Cerebellar nuclear complex (tissue), 1 donor: ENCODE measurements at places on chromosomes 6 and 20.

DNA sequence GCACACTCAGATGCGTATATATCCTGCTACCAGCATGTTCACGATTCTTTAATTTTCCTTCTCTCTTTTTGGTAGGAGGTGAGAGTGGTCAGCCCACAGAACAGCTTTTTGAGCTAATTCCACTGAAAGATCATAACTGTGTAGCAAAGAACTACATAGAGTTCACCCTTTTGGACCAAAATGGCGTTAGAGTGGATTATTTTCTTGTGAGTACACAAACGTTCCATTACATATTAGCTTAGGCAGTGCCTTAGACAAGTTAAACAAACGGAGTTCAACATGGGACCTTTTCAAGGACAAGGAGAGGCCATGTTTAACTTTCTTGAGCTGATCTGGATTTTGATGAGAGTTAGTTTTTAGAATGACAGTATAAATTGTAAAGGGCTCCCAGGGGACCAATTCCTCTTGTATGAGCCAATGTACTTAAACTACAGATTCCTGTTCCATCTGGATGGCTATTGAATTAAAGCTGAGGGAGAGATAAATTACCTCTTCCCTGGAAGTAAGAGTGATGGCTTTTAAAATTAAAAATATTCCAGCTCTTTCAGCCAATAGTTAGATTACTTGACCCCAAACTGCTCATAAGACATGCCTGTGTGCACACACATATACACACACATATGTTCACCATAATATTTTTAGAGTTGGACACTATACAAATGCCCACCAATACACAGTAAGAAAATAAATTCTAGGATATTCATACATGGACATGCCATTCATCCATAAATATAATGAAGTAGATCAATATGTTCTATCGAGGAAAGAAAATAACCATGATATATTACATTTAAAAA, 25.6 kb upstream of the ARMH2 start:
- no peak for DNase-seq

DNA sequence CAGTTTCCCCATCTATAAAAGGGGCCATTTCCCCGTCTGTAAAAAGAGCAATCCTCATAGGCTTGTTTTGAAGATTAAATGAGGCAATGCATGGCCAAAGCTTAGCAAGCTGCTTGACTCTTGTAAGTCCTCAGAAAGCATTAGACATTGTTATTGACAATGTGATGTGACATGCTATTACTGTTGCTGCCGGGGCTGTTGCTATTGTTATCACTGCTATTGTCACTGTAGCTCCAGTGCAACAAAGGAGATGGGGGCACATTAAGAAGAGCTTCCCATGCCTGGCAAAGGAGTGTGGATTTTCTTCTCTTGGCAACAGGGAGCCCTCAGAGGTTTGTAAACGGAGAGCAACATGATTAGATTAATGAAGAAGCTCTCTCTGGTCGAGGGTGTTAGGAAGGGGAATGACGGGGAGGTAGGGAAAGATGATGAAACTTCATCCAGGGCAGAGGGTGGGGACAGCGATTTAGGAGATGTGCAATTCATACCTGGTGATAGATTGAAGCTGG, 33.1 kb upstream of the FAM83D start:
- no peak for DNase-seq

DNA sequence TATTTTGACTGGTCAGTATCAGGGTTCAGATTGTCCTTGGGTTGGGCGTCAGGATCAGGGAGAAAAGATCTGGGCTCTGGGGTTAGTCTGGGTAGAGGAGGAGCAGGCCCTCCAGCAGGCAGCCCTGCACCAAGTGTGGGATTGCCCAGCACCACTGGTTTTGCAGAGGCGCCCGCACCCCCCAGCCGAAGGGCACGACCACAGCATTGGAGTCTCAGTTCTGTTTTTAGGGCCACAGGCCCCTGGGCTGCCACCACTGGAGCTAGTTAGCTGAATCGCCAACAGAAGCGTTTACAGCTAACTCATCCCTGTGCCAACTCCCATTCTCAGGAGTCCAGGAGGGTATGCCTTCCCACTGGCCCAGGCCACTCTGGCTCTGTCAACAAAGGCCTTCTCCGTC, 84.2 kb downstream of the TCP11 start:
- no peak for DNase-seq

GRCh38 chr6:150250826-150251225, 108.0 kb downstream of the PPP1R14C start:
- no peak for DNase-seq

- no peak for DNase-seq
Measured at GRCh38 chr6:10552270-10552810, 31.2 kb downstream of the GCNT2 start.

- no peak for DNase-seq
Measured at GRCh38 chr6:98947411-98948292, at the start of gene FBXL4. Gene FBXL4 (minus strand): TSS chr6:98947946. CDS start chr6:98926988, 20,958 bp downstream.

DNA sequence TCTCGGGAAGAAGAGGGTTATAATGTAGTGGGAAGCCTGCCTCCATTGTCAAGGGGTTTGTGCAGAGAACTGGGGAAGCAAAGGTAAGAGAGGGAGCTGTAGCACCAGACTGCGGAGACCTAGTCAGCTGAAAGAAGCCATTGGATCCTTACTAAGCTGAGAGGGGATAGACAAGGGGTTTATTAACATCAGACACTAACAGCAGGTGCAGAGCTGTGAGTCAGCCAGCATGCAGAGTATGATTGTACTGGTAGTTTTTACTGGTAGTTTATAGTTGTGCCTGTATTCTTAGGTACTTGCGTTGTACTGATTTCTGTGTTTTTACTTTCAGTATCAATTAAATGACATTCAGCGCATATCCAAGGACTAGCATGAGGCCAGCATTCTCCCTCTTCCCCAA, 17.8 kb upstream of the COL19A1 start:
- DNase-seq: no peak

DNA sequence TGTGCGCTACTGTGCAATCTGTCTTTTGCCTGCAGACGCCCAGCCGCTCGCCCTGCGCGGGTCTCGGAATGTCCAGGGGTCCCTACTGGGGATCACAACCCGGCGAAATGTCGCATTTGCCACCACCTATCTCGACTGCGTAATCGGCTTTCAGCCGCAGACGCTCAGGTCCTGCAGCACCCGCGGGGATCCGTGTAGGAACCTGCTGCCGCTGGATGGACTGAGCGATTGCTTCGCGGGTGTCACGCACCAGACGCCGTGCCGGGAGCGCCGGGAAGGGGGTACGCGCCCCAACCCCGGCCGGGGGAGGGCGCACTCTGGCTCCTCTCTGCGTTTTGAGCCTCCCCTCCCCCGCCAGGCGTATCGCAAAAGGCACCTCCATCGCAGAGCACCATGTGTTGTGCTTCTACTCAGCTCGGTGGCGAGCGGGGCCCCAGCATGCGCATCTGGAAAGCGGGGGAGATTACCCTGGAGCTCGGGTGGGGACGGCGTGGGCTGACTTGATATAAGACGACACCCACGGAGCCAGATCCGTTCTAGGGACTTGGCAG, 747 bp upstream of the PTPRA start:
- no peak for DNase-seq

DNA sequence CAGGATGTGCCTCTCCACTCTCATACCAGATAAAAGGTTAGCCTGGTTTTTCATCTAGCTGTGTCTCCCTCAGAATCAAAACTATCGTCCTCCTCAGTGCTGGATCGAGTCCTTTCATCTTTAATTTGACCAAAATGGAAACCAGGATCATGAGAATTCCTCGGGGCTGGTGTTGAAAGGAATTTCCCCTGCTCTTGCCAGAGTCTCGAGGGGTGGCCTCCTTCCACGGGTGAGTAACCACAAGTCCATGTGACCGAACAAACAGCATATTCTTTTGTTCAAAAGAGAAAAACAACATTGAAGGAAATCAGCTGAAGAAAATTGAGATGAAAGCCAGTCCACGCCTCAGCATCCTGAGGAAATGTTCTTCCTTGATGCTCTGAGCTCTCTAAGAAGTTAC, 165.9 kb upstream of the CDYL start:
- DNase-seq: no peak

DNA sequence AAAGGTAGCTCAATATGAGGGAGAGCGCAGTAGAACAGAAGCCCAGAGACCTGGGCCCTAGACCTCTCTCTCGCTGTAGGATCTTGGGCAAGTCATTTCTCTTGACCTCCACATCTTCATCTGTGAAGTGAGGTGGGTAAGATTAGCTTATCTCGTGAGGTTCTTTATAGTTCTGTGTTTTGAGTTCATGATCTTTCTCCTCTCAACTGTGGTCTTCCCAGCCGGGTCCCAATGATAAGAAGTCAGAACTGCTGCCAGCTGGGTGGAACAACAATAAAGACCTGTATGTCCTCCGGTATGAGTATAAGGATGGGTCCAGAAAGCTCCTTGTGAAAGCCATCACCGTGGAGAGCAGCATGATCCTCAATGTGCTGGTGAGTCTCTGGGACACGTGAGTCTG, 6.9 kb downstream of the PSMF1 start:
- DNase-seq: no peak

DNA sequence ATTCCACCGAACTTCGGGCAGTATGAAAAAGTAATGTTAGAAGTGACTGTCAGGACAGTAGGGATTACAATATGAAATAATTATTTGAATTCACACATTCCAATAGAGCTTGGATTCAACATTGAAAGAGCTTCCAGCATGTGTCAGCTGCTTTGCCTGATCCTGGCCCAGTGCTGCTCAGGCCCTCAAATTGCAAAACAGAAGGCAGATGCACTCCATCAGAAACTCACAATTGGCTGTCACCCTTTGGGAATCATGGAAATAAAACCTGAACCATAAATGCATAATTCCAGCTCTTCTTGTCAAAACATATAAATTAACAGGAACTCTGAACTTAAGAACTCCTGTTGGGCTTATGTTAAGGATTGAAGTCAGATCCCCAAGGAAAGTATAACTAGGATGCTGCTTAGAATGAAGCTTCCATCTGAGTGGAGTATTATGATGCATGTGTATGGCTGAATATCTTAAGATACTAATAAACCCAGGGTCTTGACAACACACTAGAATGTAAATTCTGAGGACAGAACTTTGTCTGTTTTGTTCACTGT, 1.8 kb upstream of the NDUFAF4 start:
- DNase-seq: no peak

DNA sequence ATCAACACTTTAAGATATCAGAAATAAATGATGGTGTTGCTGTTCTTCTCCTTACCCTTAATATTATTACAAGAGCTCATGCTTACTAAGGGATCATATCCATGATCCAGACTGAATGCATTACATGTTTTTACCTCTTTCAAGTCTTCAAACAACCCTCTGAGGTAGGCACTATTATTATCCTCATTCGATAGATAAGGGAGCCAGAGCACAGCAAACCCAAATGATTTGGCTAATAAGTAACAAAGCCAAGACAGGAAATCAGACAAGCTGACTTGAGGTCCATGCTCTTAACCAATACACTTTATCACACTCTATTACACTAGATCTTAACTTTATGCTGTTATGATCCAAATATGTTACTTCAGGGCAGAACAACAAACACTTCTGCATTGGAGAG, 145.9 kb downstream of the RALGAPA2 start:
- no peak for DNase-seq

DNA sequence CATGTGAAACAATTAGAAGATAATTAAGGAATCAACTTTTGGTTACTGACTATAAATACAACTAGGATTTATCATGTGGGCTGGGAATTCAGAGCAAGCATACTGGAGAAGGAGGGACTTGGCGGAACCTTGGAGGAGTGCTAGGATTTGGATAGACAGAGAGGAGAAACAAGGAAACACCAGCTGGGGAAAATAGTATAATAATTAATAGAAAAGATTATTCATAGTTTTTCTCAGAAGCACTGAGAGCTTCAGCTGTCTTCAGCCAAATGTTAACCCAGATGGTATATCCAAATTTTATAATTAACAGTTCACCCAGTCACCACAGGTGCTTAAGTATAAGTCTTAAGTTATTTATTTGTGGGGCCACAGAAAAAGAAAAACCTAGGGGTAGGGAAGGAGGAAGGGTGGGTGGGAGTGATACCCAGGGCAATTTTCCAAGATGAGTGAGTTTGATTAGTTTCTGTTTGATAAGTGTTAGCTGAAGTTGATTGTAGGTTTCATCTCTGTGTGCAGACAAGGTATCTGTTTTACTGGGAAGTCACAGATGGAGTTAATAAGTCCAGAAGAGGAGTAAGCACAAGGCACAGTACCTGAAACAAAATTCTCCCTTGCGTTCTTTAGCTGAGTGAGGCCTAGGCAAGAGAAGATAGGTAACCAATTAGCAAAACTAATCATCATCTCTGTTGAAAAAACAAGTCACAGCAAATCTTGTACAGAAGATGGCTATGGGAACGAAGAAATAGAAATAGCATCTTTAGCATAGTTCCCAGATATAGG, 175.5 kb downstream of the TFAP2B start:
- no peak for DNase-seq

- no peak for DNase-seq
Measured at GRCh38 chr20:41989935-41990635, 371.9 kb upstream of the CHD6 start.

- DNase-seq: no peak
Measured at GRCh38 chr20:41424011-41424410, 57.4 kb upstream of the EMILIN3 start.

DNA sequence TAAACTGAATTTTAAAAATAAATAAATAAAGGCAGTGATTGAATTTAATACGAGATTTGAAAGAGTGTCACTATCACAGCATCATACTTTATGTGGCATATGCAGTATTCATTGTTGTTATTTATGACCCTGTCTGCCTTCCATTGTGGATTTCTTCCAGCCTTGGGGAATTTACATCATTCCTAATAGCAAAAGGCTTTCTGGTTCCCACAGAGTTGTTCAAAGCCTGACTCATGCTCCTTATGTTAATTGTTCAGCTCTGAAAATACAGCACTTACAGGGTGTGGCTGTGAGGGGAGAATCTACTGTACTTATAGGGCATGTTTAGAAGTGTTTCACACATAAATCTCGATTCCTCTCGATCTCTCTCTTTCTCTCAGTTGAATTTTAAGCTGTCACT, 54.4 kb downstream of the JAG1 start:
- DNase-seq: no peak

- DNase-seq: no peak
Measured at GRCh38 chr6:83601119-83601518, 88.8 kb downstream of the PRSS35 start.

DNA sequence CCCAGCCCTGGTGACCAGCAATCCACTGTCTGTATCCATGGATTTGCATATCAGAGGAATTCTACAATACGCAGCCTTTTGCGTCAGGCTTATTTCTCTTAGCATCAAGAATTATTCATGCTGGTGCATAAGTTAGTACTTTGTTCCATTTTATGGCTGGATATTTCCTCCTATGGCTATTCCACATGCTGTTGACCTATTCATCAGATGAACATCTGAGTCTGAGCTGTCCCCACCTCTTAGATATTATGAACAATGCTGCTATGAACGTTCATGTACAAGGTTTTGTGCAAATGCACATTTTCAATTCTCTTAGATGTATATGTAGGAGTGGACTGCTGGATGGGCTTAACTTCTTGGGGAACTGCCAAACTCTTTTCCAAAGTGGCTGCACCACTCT, 79.0 kb upstream of the CST7 start:
- DNase-seq: no peak

DNA sequence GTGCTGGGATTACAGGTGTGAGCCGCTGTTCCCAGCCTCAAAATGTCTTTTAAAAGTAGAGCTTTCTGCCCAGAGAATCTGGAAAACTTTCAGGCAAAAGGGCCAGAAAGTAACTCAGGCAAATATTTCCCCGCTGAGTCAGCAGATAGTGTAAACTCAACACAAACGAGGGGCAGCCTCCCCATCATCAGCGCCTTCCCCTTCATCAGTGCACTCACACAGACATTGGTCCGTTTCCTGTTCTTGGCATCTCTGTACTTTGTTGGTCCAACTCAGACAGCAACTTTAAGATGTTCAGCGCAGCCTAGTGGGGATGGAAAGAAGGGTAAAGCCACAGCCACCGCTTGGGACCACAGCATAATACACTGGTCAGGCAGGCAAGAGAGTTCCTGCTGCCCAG, 69.5 kb downstream of the CSE1L start:
- DNase-seq: no peak
